ENCODE measurements at places on chromosomes 6 and 20.

- no peak for DNase-seq
Observed at GRCh38 chr6:99236010-99236409, 113.5 kb downstream of the FAXC start.

- DNase-seq: no peak
Observed at GRCh38 chr6:52546678-52547077, 30.2 kb downstream of the TRAM2 start.

DNA sequence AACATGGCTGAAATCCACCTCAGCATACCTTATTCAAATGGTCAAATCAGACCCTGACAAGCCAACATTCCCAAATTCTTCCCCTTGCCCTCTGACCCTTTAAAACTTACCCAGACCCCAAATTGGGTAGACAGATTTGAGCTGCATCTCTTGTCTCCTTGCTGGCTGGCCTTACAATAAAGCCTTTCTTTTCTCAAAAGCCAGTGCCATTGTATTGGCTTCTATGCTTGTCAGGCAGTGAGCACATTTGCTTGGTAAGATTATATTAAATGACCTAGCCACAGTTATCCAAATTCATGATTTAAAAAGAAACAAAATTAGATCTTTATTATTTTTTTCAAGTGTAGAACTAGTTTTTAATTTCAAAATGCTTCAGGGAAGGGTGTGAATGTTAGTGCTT is 67.8 kb upstream of the FAM83B start:
- no peak for DNase-seq

DNA sequence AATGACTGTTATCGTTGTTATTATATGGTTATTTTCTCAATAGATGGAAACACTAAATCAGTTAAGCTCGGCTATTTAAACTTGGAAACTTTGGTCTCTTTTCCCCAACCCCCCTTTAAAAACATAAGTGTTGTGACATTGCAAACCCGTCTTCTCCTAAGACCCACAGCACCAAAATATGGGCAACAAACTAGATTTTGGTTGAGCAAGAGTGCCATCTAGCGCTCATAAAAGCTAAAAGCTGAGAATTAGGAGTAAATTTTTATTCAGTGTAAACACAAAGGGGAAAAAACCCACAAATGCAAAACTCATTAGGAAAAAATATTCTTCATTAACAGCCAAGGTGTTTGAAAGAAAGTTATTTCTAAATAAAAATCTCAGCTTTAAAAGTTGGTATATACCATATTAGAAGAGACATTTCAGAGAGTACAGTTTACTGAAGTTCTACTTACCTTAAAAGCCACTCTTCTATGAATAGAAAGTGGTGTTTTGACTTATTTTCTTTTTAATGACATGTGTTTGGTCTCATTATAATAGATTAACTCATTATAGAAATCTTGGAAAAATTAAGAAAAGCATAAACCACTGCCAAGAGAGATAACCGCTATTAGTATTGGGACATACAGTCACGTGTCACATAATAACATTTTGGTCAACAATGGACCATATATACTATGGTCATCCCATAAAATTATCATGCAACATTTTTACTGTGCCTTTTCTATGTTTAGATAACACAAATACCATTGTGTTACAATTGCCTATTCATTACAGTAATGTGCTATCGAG is 21.1 kb downstream of the SESN1 start:
- DNase-seq: peak; percentile 54

DNA sequence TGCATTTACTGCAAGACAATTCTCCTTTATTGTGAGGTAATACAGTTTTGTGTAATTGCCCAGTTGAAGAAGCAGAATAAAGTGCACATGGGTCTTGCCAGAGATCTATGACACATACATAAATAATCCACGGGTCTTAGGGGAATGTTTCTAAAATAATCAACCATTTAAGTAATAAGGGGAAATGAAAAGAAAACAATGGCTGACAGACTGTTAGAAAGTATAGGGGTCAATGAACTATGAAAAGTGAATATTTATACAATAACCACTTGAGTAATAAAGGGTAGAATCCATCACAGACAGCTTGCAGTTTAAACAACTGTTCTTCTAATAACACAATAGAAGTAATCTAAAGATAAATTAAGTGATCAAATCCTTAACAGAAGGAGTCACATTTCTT is 477.2 kb downstream of the EYS start:
- DNase-seq: no peak

- DNase-seq: no peak
Observed at GRCh38 chr20:3738111-3739053, 5.9 kb downstream of the HSPA12B start.

DNA sequence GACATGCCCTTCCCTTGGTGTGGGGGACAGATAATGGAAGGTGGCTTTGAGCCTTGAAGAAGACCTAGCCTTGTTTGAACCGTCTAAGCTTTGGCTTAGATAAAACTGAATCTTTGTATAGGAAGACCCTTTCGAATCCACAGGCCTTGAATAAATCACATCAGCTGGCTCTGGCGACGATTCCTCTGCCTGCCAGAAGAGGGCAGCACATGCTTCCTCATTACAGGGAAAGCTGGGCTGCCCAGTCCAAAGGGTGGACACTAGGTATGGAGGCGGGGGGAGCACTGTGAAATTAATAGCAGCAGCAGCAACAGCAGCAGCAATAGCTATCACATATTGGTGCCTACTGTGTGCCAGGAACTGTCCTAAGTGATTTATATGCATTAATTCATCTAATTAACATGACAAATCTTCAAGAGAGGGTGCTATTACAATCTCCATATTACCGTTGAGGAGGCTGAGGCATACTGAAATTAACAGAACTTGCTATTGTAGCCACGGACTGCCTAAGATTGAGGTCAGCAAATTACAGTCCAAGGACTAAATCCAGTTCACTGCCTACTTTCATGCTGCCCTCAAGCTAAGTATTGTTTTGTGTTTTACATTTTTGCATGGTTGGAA is 85.1 kb downstream of the CLIC5 start:
- peak; percentile 83 for DNase-seq

DNA sequence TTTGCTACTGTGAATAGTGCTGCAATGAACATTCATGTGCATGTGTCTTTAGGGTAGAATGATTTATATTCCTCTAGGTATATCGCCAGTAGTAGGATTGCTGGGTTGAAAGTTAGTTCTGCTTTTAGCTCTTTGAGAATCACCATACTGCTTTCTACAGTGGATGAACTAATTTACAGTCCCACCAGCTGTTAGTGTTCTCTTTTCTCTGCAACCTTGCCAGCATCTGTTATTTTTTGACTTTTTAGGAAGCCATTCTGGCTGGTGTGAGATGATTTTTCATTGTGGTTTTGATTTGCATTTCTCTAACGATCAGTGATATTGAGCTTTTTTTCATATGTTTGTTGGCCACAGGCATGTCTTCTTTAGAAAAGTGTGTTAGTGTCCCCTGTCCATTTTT is 40.0 kb downstream of the PLG start:
- DNase-seq: no peak

DNA sequence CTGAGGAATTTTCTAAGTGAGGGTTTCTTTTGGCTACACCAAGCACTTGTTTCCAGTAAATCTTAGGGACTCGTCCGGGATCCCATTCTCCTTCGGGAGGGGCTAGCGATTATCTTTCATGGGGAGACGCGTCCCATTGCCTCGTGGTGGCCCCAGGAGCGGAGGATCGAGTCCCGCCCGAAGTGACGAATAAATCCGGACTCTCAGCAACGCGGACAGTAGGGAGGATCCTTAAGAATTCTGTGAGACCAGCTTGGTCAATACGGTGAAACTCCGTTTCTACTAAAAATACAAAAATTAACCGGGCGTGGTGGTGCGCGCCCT is 69.1 kb upstream of the PRSS16 start:
- peak; percentile 50 for DNase-seq

- no peak for DNase-seq
Observed at GRCh38 chr6:56486681-56487080, 156.0 kb downstream of the DST start.

DNA sequence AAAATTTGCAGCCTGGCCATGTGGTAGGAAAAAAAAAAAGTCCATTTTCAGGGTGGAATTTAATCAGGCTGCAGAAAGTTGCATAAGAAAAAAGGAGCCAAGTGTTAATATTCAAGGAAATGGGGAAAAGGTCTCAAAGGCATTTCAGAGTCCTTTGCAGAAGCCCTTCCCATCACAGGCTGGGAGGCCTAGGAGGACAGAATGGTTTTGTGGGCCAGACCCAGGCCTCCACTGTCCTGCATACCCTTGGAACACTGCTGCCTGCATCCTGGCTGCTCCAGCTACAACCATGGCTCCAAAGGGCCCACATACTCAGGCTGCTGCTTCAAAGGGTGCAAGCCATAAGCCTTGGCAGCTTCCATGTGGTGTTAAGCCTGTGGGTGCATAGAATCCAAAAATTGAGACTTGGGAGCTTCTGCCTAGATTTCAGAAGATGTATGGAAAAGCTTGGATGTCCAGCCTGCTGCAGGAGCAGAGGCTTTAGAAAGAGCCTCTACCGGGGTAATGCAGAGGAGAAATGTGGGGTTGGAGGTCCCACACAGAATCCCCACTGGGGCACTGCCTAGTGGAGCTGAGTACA is 239.0 kb upstream of the STXBP5 start:
- no peak for DNase-seq

GRCh38 chr6:6993503-6994237 is 114.1 kb upstream of the RREB1 start:
- DNase-seq: no peak

- DNase-seq: no peak
Observed at GRCh38 chr20:271528-271927, 14.0 kb downstream of the DEFB132 start.

- DNase-seq: no peak
Observed at GRCh38 chr6:24694198-24694597, 24.8 kb downstream of the C6orf62 start.

DNA sequence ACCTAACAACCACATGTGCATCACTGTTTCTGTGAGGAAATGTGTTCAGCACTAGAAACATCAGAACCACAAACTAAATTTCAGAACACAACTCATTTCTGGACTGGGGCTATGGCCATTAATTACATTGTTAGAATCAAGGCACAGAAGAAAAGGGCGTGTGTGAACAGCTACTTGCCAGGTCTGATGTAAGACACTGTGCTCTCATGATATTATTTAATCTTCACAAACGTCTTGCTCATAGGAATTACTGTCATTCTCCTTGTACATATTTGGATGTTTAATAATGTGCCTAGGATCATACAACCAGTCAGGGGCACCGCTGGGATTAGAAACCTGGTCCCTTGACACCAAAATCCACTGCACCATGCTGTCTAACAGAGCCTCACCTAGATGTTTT is 14.8 kb downstream of the ADGRF1 start:
- no peak for DNase-seq

DNA sequence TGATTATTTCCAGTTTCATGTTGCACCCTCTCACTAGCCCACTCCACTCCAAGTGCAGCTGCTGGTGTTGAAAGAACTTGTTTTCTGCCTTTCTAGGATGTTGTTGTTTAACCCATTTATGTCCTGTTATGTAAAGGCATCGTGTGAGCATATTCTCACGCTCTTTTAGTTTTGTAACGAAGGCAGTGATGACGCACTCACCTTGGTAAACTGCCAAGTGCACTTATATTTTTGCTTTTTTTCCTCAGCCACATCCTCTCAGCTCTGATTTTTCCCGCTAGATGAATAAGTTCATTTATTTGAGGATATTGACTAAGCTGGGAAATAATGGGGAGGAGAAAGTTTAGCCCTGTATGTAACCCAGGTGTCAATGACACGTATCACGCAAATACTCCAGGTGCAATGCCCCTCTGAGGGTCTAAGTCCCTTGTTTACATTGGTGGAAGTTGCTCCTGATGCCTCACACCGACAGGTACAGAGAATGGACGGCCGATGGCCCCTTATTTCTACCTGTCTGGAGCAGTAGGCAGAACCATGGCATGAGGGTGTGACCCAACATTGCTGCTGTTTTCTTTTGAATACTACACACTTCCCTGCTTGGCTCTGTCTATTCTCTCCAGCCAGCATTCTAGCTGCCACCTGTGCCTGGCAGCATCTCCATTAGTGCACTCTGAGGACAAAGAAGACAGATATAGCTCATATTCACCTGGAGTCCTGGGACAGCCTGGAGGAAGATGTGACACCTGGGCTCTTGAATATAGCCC is 132.7 kb upstream of the SLC24A3 start:
- no peak for DNase-seq

- no peak for DNase-seq
Observed at GRCh38 chr6:5772408-5773120, 234.2 kb downstream of the NRN1 start.

DNA sequence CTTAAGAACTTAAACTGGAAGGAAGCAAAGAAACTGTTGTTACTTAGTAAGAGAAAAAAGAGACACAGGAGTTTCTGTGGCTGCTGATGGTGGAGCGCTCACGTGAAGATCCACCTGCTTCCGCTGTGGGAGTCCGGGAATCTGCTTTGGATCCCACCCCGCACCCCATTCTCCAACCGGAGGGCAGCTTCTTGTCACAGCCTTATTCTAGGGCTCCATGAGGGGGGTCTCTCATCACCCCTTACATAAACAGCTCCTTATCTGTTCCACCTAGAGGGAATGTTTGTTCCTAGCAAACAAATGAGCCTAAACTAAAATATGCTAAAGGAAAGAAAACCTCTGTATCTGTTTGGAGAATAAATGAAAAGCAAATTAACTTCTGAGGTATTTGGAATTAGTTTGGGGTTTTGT is 280.5 kb downstream of the QKI start:
- no peak for DNase-seq

GRCh38 chr6:143525356-143525755 is 13.8 kb upstream of the FUCA2 start:
- no peak for DNase-seq

GRCh38 chr6:153942361-153942760 is 96.7 kb upstream of the OPRM1 start:
- DNase-seq: no peak

DNA sequence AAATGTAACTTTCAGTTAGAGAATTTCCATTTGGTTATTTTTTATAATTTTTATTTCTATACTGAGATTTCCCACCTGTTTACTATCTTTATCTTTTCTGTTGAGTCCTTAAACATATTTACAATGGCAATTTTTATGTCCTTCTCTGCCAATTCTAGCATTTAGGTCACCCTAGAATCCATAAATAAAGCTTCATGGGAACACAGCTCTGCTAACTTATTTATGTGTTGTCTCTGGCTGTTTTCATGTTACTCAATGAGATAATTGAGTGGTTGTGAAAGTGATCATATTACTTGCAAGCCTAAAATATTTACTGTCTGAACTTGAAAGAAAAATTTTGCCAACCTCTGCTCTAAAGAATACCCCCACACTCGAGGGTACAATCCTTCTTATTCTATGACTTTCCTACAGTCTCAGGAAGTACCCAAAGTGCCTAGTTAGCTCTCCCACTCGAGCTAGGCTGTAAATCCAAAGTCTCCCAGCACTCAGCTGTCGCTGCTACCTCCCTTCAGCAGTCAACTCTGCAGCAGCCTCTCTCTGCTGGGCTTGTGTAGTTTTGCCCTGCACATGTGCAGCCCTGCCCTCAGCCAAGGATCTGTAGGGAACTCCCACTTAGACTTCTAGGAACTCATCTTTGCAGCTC is 53.5 kb upstream of the GCLC start:
- DNase-seq: no peak

GRCh38 chr6:150316936-150317335 is 51.9 kb upstream of the IYD start:
- DNase-seq: no peak

GRCh38 chr20:45325371-45325770 is 17.3 kb upstream of the MATN4 start:
- DNase-seq: no peak

All from AG08395 (cell line).